NCI-H2029 treated with DMSO at 0.1 percent for 48 hours (cell line): ENCODE measurements at places on chromosomes 6 and 20.

DNA sequence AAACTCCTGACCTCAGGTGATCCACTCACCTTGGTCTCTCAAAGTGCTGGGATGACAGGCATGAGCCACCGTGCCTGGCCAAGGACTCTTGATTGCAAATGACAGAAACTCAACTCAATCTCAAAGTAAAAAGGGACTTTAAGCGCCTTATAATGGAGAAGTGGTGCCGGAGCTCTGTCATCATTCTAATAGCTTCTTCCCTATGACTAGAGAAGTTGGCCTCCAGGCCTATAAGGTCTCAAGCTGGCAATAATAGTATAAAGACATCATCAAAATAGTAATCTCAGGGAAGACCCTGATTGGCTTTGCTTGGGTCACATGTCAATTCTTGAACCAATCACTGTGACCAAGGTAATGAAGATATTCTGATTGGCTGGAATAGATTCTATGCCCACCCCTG lies 8.5 kb upstream of the KIAA1755 start:
- no peak for DNase-seq

DNA sequence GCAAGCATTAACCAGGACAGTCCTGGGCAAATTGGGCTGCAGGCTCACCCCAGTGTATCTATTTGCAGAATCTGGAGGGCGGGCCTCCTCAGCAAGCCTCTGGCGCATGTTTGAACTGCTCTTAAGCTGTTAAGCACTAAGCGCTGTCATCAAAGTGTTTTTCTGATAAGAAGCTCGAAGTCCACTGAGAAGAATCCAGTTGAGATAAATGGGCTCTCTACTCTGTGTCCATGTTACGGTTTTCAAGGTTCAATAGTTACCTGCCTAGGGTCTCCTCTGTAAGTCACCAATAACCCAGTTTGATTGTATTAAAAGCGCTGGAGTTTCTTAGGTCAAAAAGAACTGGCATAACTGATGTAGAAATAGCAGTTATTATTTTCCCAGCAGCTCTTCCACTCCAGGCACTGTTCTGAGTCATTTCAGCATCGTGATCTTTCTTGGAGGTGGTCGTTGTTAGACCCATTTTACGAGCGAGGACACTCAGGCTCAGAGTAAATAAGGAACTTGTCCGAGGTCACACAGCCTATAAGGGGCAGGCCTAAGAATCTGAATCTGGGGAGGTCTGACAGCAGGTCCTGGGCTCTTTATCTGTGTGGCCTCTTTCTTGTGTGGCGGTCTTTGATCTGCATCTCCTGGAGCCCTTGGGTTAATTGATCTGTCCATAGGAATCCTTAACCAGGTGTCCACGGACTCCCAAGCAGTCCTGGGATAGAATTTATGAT lies 207.4 kb upstream of the ZNF217 start:
- no peak for DNase-seq

GRCh38 chr20:17859616-17860232 lies 108.9 kb downstream of the SNX5 start:
- peak; percentile 58 for DNase-seq

DNA sequence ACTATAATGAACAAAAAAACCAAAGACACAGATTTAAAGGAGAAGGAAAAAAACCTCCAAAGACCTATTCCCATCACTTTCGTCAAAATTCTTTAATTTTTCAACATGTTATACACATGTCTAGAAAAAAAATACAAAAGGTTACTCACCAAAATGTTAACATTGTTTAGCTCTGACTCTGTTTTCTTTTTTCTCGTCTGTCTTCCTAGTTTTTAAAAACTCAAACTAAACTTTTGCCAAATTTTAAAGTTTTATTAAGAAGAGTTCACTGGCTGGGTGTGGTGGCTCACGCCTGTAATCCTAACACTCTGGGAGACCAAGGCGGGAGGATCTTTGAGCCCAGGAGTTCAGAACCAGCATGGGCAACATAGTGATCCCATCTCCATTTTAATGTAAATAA lies 10.8 kb downstream of the MCUR1 start:
- no peak for DNase-seq

DNA sequence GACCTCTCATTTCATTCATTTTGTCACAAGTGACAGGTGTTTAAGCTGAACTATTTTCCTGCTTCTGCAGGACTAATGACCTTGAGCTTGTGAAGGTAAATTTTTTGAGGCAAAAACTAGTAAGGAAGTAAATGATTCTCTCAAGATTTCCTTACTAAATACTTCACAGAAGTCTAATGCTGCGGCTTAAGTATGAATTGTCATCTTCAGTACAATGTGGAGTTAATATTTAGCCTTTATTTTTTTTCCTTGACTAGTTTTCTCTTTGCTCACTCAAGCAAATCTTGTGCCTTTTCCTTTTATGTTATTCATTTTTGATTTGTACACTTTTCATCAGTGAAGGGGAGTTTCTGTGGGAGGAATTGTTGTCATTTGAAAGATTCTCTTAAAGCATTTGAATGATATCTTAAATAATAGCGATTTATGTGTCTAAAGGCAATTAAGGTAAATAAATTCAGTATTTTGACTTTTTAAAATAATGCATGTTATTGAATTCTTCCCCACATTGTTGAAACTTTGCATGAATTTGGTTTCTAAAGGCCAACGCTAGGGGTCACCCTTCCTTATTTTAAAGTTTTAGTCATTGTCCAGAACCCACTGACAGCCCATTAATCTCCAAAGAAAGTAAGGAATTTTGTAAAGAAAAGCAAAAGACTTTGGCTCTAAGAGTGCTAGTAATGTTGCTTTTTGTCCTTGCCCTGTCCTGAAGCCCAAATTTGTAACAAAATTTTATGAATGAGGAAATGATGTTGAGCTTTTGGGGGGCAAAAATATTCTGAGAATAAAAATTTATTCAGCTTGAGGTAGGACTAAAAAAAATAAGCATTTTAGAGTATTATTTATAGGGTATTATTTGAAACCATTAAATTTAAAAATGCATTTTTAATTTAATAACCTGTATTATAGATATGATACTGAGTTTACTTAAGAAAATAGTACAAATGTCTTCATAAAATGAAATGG lies 157.4 kb upstream of the LAMA2 start:
- DNase-seq, result no peak

GRCh38 chr20:11705512-11705911 lies 212.2 kb upstream of the BTBD3 start:
- no peak for DNase-seq
